NCI-H1930 (cell line): ENCODE measurements at places on chromosomes 3 and 15.

GRCh38 chr3:189282741-189283140, 111.0 kb downstream of the TPRG1 start:
- DNase-seq, result no peak

DNA sequence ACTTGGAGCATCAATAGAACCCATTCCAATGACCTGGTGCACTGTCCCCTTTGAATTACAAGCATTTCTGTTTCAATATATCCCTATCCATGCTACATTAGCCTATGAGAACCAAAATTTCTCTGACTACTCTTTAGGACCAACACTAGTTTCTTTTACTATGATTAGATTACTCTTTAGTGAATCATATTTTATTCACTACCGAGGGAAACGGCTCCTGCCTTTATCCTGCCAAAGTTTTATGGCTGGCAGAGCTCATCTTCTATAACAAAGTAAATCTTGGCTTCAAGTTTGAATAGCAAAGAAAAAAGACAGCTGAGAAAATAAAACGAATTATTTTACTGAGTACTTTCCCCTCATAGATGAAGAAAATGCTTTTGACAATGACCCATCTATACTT, 120.9 kb downstream of the SLC9A9 start:
- no peak for DNase-seq

GRCh38 chr3:24508423-24508839, 13.8 kb upstream of the THRB start:
- no peak for DNase-seq

- DNase-seq, result peak; percentile 24
Measured at GRCh38 chr3:129606636-129607390, at the start of gene PLXND1. Gene PLXND1, minus strand, starts transcription at chr3:129606676. Its CDS starts 37 bp downstream, at chr3:129606639.

GRCh38 chr3:119352034-119352609, 57.9 kb downstream of the ARHGAP31 start:
- no peak for DNase-seq
